ENCODE measurements at places on chromosomes 11 and 22. TPM values are rescaled to one million over a fixed set of nuclear protein-coding genes. Genes with fewer than 3 reads are reported as not detected.

HTR3B gene
- total RNA-seq: not detected

DLG2 gene
- total RNA-seq: 0.46 TPM

PRMT3 gene
- total RNA-seq: 13.2 TPM

ENTHD1 gene
- not detected for total RNA-seq

RCOR2 gene
- total RNA-seq: 0.34 TPM

WBP2NL gene
- not detected for total RNA-seq

CHRNA10 gene
- 0.48 TPM for total RNA-seq

ELFN2 gene
- total RNA-seq: 5.1 TPM

C1QTNF4 gene
- total RNA-seq: not detected

DNA sequence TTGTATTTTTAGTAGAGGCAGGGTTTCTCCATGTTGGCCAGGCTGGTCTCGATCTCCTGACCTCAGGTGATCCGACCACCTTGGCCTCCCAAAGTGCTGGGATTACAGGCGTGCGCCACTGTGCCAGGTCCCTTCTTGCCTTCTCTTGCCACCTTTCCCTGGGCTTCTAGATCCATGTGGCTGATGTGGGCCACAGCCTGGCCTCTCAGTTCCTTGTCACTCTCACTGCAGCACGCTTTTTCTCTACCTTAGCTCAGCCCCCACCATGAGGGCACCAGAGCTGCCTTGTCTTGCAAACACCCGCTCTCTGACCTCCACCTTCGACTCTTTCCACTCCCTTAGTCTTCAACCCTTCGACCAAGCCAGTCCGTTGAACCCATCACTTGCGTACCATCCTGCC lies 7.5 kb downstream of the CAPN1 start:
- no peak for DNase-seq

GRCh38 chr11:37465221-37465620 lies 867.2 kb upstream of the RAG2 start:
- no peak for DNase-seq

DNA sequence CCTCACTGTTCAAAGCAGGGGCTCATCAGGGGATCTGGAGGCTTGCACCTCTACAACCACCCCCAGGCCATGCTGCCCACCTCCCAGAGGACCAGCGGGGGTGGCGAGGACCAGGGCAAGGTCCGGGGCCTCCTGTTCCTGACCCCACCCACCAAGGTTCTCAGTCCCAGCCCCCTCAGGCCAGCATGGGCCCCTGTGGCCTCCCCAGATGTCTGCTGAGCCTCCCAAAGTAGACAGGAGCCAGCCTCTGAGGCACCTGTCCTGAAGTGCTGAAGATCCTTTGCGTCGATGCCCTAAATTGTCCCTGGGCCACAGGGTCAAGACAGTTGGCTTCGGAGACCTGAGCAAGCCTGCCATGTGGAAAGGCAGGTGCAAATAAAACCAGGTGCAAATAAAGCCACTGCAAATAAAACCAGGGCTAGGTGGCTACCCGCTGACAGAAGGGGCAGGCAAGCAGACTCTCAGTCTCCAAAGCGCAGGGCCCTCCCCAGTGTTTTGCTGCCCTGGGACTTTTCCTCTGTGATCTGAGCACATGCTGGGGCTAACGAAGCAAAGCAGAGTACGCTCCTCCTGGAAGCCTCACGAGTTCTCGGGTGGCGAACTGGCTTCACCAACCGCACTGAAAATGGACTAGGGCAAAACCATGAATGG lies 22.4 kb upstream of the ARFGAP3 start:
- DNase-seq: no peak

GRCh38 chr11:3049430-3050243 lies 7.6 kb downstream of the CARS1 start:
- peak; percentile 96 for DNase-seq

DNA sequence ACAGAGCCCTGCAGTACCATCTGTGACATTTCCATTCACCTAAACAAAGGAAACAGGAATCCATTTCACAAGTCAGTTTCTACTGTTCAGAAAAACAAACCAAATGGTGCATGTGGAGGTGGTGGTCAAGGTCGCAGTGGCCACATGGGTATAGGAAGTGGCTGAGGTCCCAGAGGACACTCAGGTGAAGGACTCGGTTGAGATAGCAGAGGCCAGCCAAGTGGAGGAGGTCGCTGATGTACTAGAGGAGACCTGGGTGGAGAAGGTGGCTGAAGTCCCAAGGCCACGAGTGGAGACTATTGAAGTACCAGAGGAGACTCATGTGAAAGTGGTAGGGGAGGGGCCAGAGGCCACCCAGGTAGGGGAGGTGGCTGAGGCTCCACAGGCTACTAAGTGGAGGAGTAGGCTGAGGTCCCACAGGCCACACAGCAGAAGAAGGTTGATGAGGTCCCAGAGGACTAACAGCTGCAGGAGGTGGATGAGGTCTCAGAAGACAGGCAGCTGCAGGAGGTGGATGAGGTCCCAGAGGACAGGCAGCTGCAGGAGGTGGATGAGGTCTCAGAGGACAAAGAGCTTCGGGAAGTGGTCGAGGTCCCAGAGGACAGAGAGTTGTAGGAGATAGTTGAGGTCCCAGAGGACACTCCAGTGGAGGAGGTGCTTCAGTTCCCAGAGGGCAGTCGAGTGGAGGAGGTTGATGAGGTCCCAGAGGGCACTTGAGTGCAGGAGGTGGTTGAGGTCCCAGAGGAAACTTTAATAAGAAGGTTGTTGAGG lies 40.2 kb downstream of the ZNF195 start:
- no peak for DNase-seq

- DNase-seq: no peak
These were observed 174.7 kb upstream of the CADM1 start for GRCh38 chr11:115678942-115679341.

GRCh38 chr11:95766701-95767100 lies 22.9 kb downstream of the FAM76B start:
- no peak for DNase-seq

- no peak for DNase-seq
These were observed 6.5 kb downstream of the POU2AF1 start for GRCh38 chr11:111372538-111372937.

- no peak for DNase-seq
These were observed at the start of gene NELL1 for GRCh38 chr11:20668844-20669819. TSS of gene NELL1 (plus strand) at chr11:20669586.

- DNase-seq: no peak
These were observed 23.0 kb downstream of the MRPL48 start for GRCh38 chr11:73810637-73811036.

DNA sequence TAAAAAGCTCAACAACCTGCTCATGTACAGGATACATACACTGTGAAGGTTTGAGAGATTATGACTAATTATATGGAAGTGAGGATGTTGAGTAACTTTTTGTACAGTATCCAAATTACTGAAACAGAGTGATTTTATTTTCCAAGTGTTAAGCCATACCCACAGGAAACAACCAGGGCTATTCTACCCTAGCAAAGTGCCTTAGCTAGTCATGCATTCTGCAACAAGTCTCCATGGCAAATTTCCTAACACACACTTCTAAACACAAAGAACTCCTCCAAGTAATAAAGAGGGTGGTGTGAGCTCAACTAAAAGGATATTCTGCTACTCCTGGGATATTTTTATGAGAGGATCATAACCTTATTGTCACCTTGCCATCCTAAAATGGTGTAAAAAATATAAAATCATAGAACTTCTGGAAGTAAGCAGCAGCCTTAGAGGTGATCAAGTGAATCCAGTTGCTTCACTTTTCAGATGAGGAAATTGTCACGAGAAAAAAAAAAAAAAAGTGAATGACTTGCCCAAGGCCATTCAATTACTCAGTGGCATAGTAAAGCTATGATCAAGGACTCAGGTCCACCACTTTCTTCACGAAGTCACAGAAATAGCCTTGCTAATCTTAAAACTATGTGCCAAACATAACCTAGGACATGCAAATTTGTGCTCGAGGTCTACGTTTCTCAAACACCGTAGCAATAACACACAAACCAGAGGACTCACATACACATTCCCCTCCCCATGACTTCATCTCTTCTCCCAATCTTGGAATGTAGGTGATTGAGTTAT lies 4.2 kb downstream of the LGR4 start:
- DNase-seq: peak; percentile 87

DNA sequence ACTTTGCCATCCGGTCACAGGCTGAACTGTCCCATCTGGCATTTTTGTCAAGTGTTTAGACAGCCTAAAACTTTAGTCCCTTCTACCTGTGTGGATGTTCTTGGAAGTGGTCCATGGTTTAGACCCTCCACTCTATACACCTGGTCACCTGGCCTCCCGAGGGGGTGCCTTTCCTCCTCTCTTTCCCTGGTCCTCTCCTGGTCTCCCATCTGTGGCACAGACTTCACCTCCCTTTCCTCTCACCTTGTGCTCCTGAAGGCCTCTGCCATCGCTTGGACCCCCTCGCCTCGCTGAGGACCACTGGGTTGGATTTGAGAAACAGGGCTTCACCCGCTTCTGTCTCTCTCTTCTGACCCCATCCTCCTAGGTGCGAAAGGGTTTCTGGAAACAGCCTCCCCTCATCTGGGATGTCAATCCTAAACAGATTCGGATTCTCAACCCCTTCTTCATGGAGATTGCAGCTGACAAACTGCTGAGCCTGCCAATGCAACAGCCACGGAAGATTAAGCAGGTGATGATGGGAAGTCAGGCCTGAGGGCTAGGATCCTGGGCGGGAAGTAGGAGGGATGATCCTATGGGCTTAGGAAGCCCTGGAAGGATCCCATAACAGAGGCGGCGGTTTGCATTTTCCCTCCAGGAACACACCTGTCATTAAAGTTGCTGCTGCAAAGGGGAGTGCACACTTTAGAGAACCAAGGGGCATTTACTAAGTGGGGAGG lies 53.6 kb downstream of the ST3GAL4 start:
- no peak for DNase-seq

GRCh38 chr11:116108161-116108560 lies 603.9 kb upstream of the CADM1 start:
- no peak for DNase-seq

- DNase-seq: no peak
These were observed 52.0 kb downstream of the TMEM123 start for GRCh38 chr11:102400603-102401002.
